Activated T-cell treated with anti-CD3 and anti-CD28 coated beads, Interleukin-2, amount 50 U/mL, for 1 hour (primary cell): ENCODE measurements at places on chromosomes 2 and 18.

GRCh38 chr2:241049739-241050623 is 51.6 kb downstream of the SNED1 start:
- peak; percentile 17 for DNase-seq

DNA sequence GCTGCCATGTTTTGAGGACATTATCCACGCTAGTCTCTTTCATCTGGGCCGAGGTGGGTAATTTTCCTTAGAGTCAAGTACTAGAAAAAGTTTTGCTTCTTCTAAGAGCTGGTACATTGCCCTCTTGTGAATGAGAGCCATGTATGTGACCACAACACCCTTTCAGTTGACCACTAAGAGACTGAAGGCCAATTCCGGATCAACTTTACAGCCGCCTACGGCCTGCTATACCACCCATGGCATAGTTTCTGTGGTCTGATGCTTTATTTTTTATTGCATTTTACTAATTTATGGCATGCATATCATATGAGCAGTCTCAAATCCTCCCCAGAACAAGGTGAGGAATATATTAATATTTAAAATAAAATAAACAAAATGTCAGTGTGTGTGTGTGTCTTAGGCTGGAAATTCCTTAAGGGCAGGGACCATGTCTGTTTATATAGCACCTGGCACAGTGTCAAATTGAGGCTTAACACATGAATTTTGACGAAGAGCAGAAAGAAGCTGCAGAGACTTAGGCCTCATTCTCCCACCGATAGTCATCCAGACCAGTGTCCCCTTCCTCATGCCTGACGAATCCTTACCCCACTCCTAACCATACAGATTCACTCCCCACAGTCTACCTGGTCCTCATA is 35.4 kb downstream of the PSD4 start:
- no peak for DNase-seq

- no peak for DNase-seq
These were observed 219.3 kb downstream of the PID1 start for GRCh38 chr2:229051798-229052197.

DNA sequence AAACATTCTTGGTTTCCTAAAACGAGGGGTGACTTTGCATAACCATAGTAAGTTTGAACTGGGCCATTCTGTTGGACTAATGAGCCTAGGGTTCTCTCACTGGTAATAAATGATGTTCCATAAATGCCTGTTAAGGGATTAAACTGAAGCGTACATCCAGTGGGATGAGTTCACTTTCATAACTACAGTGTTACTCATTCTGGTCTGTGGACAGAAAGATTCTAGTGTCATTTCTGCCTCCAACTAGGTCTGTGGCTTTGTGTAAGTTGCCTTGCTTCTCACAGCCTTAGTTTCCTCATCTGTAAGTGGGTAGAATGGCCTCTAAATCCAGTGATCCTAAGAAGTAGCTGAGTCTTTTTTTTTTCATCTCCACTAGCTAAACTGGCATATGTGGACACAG is 1860.6 kb upstream of the PIK3C3 start:
- no peak for DNase-seq

DNA sequence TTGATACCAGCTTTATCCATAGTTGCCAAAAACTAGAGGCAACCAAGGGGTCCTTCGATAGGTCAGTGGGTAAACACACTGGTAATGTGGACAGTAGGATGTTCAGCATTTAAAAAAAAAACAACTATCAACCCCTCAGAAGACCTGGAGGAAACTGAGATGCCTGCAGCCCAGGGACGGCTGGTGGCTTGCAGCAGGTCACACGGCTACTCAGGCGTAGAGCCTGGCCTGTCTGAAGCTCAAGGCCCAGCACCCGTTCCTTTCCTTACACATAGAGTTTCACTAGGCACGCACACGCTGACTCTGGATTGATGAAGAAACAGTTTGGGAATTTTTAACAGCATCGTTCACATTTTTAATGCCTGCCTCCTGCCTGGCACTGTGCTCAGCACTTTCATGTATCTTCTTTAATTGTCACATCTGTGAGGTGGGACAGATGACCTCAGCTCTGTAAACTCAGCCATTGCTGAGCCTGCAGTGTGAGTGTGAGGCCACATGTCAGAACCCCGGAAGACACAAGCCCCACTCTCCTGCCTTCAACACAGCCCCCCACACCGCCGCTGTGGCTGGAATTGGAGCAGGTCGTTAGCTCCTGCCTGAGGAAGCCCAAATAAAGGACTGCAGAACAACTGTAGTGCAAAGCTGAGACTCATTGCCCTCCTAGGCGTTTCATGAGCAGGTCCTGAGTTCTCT is 40.7 kb downstream of the TRAPPC12 start:
- no peak for DNase-seq
